ENCODE measurements at places on chromosomes 12 and 14.

DNA sequence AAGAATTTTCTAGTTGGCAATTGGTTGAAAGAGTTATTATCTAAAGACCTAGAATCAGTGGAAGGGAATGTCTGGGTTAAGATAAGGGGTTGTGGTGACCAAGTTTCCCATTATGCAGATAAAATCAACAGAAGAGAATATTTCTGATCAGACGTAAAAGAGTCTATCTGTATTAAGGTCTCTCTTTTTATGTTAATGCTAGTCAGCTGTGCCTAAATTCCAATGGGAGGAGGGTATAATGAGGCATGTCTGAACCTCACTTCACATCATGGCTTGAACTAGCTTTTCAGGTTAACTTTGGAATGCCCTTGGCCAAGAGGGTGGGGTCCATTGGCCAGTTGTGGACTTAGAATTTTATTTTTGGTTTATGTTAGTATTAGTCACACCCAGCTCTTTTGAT lies 34.3 kb upstream of the CHST11 start:
- DNase-seq = no peak

- DNase-seq = no peak
These were observed 72.8 kb downstream of the ZNF664 start for GRCh38 chr12:124045671-124046455.

GRCh38 chr12:117968151-117968789 lies 520 bp downstream of the KSR2 start:
- DNase-seq = no peak

DNA sequence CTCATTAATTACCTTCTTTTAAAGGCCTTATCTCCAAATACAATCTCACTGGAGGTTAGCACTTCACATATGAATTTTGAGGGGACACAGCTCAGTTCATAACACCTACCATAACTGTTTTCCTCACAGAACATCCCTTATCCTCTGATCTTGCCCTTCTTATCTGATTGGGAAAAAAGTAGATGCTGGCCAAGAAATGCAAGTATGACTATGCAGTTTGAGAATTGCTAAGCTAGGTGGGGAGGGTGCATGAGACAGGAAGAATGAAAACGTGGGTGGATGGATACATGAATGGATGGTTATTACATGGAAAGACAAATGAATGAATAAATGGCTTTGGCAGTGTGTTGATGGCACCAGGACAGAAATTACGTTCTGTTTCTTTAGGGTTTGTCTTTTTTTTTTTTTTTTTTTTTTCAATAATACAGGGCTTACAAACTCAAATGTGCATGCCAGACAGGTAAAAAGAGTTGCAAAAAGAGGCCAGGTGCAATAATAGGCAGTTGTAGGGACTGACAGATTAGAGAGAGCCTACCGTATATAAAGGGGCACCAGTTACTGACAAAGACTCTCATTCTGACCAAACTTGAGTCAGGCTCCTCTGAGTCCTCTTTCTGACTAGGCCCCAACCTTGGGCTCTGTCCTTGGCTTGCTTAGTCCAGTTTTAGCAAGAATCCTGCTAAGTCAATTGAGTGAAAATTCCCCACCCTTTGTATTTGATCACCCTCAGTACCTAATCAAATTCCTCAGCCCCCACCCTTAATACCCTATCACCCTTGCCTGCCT lies 304.9 kb downstream of the ZFP36L1 start:
- DNase-seq = no peak

GRCh38 chr12:84842406-84843013 lies 70.1 kb downstream of the SLC6A15 start:
- DNase-seq = no peak

DNA sequence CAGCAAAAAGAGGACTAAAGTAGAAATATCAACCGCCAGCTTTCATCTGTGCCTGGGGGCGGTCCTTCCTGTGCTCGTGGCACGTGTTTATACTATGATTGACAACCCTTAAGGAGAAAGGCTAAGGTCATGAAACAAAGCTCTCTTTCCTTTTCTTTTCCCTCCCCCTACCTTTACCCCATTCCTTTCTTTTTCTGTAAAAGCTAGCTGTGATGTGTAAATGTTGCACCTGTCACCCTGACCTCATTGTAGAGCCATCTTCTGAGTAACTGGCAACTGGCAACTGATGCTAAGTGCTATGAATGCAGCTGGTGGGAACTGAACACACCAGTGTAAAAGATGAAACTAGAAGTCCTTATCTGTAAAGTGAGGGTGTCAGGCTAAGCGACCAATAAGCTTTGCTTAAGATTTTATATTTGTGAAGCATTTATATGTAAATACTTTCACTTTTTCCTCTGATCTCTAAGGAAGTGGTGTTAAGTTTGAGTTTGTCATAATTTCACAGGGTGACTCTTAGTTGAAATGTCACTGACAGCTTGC lies 102.8 kb upstream of the BCAT1 start:
- DNase-seq = no peak

DNA sequence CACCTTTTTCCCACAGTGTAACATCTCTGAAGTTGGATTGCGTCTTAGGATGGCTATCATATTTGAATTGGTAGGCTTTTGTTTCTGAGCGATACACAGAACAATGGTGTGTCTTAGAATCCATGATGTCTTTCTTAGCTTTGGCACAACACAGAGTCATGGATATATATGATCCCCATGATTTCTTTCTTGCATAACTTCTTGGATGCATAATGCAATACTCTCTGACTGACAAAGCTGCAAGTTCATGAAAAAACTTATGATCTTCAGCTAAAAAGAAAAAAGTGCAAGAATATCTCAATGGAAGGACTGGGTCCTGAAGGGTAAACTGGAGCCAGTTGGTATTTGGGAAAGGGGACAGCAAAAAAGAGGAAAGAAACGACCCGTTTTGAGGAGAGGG lies 48.1 kb downstream of the VWF start:
- no peak for DNase-seq

GRCh38 chr12:54622463-54623183 lies 12.1 kb downstream of the LACRT start:
- no peak for DNase-seq

GRCh38 chr12:6825398-6826124 lies 2.6 kb upstream of the P3H3 start:
- no peak for DNase-seq

DNA sequence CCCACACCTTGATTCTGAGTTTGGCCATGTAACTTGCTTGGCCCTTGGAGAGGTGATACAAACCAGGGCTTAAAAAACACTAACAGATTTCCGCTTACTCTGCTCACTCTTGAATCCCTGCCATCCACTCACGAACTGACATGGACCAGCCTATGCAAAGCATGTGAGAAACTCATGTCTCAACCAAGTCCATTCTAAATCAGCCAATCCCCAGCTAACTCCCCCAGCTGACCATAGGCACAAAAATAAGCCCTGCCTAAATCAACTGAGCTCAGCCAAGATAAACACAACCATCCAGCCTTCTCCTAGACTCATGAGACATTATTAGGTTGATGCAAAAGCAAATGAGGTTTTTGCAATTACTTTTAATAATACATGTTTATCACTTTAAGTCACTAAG lies 353.9 kb upstream of the TBX3 start:
- no peak for DNase-seq

DNA sequence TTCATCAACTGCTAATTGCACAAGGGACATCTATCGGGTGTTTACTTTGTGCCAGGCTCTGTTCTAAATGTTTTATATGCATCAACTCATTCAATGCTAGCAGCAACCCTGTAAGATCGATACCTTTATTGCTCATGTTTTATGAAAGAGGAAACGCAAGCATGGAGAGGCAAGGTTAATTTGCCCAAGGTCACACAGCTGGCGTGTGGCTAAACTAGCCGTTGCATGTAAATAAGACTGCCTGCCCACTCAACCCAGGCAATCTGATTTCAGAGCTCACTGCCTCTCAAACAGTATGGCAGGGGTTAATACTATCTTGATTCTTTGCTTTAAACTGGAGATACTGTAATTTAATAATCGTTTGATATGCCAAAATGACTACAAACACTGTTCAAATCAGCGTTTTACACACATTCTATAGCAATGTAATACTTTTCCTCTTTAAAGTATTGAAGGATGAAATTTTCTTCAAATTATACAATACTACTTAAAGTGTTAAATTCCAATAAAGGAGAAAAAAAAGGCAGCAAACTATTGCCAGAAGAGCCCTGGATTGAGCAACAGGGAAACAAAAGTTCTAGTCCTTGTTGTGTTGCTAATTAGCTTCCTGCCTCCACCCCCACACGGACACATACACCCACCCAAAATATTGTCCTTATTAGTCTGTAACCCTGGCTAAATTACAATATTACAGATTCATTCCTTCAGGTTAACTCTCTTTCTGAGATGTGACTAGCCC lies 39.1 kb upstream of the DHRS7 start:
- DNase-seq = no peak

DNA sequence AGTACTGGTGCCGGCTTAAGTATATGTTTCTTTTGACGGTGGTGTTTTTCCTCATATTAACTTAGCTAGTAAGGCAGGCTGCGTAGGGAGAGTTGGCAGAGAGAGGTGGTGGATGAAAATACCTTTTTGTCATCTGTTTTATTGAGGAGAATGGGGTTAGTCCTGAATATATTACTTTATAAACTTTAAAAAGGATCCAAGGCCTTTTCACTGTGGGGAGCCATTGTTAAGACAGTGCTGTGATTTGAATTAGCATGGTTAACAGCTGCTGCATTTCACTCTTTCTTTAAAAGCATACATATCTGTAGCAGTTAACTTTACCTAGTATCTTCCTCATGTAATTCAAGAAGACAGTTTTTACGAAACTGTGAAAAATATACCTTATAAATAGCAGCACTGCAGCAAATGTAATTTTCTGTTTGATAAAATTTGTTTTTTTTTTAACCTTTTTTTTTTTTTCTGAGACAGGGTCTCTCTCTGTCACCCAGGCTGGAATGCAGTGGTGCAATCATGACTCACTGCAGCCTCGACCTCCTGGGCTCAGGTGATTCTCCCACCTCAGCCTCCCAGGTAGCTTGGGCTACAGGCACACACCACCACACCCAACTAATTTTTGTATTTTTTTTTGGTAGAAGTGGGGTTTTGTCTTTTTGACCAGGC lies 57.1 kb downstream of the AEBP2 start:
- no peak for DNase-seq

Measured in SIG-M5 (cell line).